Right atrium auricular region (tissue), 2 donors: ENCODE measurements at places on chromosomes 13 and 19.

- no peak for DNase-seq
- H3K27ac ChIP-seq: no peak overlapping the region
- no peaks in the 10 kb centered on the region for H3K27me3 ChIP-seq
- H3K4me3 ChIP-seq: no peak overlapping the region
- no peaks in the 10 kb centered on the region for H3K4me1 ChIP-seq
Observed at GRCh38 chr13:95771905-95772304, 95.0 kb downstream of the DNAJC3 start.

- H3K36me3 ChIP-seq: no peaks in the 10 kb centered on the region
- no peak overlapping the region for H3K27ac ChIP-seq
- H3K4me3 ChIP-seq: no peak overlapping the region
- H3K27me3 ChIP-seq: no peaks in the 10 kb centered on the region
Observed at GRCh38 chr13:78228940-78229339, 310.3 kb upstream of the EDNRB start.

- no peak overlapping the region for H3K4me3 ChIP-seq
- DNase-seq: no peak
- H3K36me3 ChIP-seq: no peaks in the 10 kb centered on the region
- no peaks in the 10 kb centered on the region for H3K27me3 ChIP-seq
Observed at GRCh38 chr13:72403396-72404010, 323.9 kb downstream of the MZT1 start.

- DNase-seq: no peak
- no peaks in the 10 kb centered on the region for H3K36me3 ChIP-seq
- H3K27me3 ChIP-seq: no peaks in the 10 kb centered on the region
- H3K27ac ChIP-seq: no peak overlapping the region
- H3K4me3 ChIP-seq: no peak overlapping the region
- no peaks in the 10 kb centered on the region for H3K4me1 ChIP-seq
Observed at GRCh38 chr13:72384879-72385278, 342.6 kb downstream of the MZT1 start.
